ENCODE measurements at places on chromosomes 4 and X.

DNA sequence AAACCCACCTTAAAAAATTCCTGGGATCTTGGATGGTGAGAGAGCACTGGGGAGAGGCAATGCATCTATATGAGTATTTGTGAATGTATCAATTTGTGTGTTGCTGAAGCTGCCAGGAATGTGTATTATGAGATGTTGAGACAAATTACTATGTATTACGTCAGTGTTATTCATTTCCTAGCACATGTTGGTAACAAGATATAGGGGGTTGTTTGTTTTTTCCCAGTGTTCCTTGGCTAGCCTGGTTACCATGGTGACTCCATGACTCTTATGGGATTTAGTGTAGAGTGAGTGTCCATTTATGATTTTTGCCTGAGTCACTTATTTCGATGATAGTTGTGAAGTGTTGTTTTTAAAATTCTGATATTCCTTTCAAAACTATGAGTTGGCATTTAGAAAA lies 65.6 kb downstream of the RAB40A start:
- no peak for DNase-seq

DNA sequence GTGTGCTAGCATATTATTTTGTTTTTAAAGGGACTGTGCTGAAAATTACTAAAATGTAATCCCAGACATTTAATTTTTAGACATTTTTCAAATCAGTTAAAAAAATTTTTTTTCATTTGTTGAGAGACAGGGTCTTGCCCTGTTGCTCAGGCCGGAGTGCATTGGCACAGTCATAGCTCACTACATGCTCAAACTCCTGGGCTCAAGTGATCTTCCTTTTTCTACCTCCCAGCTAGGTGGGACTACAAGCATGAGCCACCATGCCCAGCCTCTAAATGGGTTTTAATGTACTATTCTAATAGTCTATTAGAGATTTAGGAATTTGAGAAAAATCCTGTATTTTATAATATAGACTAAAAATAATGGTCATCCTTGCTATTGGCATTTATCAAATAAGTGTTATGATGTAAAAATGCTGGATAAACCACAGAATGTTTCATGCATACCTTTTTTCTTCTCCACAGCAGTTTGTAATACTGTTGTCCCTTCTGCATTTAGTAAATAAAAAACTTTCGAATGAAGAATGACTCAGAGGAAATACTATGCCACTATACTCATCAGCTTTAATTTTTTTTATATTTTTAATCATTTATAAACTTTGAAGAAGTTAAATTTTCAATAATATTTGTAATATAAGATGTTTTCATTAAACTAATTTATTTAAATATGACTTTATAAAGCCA lies 29.9 kb downstream of the CPEB2 start:
- DNase-seq: no peak

GRCh38 chrX:38112566-38112965 lies 106.2 kb downstream of the SYTL5 start:
- DNase-seq: no peak

DNA sequence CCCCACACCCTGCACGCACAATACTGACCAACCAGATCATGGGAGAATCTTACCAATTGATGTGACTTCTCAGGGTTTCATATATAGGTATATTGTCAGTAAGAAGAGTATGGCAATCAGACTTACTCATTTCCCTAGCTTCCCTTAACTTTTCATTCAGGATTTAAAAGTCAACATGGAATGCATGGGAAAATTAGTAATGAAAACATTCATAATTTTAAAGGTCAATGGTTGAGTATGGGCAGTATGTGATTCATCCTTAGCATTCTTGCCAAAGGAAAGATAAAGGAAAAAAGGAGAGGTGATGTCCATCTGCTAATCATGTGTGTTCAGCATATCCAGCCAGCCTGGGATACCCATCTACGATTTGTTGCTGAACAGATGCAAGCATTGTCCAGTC lies 4.0 kb downstream of the DIPK2B start:
- DNase-seq: no peak

- DNase-seq: no peak
These were observed 22.5 kb downstream of the C4orf46 start for GRCh38 chr4:158649111-158649680.

- no peak for DNase-seq
These were observed 141.0 kb downstream of the PJA1 start for GRCh38 chrX:69024161-69024736.

DNA sequence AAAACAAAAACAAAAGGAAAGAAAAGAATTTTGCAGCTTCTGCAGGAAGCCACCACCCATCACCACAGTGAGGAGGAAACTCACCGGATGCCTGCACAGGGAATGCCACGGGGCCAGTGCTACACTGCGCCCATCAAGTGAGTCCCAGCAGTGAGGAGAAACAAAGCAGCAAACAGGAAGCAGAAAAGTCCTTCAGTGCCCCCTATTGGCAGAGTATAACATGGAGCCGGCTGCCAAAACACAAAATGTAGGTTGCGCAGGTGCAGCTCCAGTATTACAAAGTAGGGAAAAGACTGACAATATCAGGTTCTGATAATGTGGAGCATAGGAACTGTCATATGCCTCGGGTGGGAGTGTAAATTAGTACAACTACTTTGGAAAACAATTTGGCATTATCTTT lies 23.3 kb upstream of the SCML2 start:
- DNase-seq: peak; percentile 21

GRCh38 chr4:5218376-5219069 lies 167.2 kb downstream of the STK32B start:
- DNase-seq: no peak

DNA sequence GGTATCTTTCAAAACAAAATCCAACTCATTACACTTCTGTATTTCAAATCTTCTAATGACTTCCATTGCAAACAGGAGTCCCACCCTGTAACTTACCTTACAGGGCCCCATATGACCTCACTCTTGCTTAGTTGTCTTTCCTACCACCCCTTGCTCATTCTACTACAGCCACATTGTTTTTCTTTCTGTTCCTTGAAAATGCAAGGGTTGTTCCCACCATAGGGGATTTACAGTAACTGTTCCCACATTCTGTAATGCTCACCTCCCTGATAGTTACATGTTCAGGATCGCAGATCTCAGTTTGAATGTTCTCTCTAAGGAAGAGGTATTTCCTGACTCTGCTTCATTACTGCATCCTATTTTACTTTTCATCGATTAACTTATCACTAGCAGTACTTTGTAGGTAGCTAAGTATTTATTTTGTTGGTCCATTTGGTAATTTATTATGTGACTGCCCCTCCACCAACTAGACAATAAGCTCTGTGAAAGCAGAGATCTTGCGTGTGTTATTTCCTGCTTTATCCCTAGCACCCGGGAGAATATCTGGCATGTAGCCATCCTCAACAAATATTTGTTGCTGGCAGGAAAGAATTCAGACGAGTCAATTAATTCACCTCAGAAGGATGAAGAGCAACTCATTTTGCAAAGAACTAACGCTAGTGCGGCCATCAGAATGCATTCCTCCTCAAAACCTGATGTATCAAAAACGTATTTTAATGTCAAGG lies 21.4 kb downstream of the MAOB start:
- DNase-seq: no peak

GRCh38 chr4:151922811-151923210 lies 162.0 kb upstream of the GATB start:
- no peak for DNase-seq

DNA sequence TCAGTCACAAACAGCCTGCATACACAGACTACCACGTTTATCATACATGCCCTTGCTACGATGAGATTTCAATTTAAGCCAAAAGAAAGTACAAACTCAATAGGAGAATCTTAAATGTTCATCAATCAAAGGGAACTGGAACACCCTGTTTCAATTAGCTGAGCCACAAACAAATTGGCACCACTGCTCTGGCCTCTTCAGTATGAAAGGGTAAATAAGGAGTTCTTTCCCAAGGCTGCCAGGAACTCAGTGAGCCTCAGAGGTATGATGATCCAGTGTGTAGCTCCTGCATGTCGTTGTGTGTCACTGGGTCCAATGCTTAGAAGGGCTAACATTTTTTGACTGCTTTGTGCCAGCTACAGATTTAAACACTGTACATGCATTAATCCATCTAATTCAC lies 5.4 kb downstream of the RNF150 start:
- no peak for DNase-seq

- DNase-seq: no peak
These were observed 184.6 kb upstream of the KIT start for GRCh38 chr4:54473077-54473545.

DNA sequence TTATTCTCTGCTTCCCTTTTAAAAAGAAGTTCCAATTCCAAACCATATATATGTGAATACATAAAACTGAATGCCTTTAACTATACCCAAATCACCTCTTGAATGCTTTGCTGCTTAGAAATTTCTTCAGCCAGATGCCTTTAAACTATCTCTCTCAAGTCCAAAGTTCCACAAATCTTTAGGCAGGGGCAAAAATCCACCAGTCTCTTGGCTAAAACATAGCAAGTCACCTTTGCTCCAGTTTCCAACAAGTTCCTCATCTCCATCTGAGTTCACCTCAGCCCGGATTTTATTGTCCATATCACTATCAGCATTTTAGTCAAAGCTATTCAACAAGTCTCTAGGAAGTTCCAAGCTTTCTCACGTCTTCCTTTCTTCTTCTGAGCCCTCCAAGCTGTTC lies 49.8 kb downstream of the SULT1B1 start:
- DNase-seq: no peak

DNA sequence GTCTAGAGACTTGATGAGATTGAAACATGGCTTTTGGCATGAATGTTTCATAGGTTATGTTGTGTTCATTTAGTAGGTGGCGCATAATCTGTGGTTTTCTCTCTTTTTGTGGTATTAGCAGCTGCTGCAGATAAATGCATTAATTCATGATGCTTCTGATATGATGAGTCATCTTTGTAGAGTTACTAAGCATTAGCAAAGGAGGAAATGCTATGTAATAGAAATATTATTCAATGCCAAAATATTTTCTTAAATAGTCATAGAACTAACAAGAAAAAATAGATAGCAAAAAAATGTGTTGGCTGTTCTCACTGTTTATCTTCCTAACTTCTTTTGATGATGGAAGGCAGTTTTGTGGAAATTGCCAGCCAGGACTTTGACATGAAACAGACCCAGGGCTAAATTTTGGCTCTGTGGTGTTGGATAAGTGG lies 3.6 kb downstream of the ZXDB start:
- DNase-seq: peak; percentile 42

- no peak for DNase-seq
These were observed 96.4 kb downstream of the ANAPC10 start for GRCh38 chr4:145001635-145002034.

- no peak for DNase-seq
These were observed 5.5 kb upstream of the SYP start for GRCh38 chrX:49205443-49205842.

- no peak for DNase-seq
These were observed 20.0 kb downstream of the ZNF330 start for GRCh38 chr4:141240671-141241070.

DNA sequence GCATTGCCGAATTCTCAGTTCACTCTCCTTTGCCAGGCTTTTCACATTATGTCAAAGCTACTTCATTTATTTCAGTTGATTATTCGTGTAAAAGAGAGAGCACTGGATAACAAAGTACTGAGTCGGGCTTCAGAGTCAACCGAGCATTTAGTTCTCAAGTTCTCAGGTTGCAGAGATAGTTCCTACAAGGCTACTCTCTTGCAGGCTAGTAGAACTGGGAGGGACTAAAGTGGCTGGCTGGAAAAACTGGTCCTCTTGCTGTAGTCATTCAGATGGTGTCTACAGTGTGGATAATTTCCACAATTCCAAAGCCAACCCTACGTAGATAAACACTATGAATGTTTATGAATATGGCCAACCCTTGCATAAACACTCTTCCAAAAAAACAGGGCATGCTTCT lies 4.6 kb upstream of the CCNG2 start:
- no peak for DNase-seq

DNA sequence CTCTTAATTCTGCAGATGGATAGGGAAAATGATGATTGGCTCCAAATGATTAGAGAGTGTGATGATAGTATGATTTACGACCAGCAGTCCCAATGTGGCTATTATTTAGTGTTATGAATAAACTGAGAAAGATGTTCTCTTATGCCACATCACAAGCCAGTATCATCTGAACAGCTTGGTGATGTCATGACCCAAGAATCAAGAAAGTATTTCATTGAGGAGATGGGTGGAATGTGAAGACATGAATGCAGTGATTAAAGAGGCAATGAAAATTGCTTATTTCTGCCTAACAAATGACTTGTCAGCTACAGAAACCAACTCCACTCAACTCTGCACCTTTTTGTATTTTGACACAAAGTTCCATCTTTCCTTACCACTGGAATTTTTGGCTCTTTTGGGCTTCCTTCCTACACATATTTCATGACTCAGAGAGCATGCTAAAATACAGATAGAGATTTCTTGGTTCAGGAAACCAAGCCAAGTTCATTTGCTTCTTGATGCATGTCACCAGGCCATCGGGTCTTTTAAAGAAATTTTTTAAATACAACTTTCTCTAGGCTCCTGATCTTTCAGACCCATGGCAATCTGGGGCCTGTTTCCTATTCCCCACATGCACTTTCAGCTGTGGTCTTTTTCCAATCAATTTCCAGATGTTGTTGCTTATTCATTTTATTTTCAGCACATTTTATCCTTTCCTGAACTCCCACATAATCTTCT lies 174.2 kb downstream of the HHIP start:
- no peak for DNase-seq

GRCh38 chr4:155900381-155900780 lies 3.1 kb upstream of the TDO2 start:
- DNase-seq: no peak

DNA sequence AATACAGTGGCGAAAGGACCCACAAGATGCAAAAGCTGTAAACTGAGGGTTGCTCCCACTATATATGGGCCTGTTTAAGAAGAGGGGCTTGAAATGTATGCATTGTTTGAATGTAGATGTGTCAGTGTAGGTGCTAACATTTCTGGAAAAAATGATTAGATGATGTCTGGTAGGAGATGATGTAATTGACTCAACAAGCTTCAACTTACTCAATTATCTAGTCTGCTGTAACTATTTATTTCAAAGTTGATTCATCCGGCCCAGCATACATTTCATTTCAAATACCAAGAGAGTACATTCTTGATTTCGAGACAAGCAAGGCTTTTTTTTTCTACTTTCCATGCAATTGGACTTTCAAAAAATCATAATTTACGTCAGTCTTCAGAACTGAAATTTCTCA lies 9.3 kb upstream of the ENAM start:
- no peak for DNase-seq

- DNase-seq: no peak
These were observed 232.8 kb downstream of the PDGFC start for GRCh38 chr4:156738766-156739165.

- DNase-seq: no peak
These were observed 119.3 kb downstream of the AFF1 start for GRCh38 chr4:87053802-87054767.

- DNase-seq: no peak
These were observed 182.1 kb downstream of the CPE start for GRCh38 chr4:165560941-165561340.

- no peak for DNase-seq
These were observed 86.3 kb downstream of the CEP44 start for GRCh38 chr4:174369985-174370384.

GRCh38 chrX:79364306-79364705 lies 2.8 kb downstream of the ITM2A start:
- DNase-seq: no peak
